ENCODE measurements at places on chromosomes 1 and 21.
A peak's percentile ranks its signal among the peaks of the same experiment; 100 is the strongest.

GRCh38 chr1:31216016-31216415 is 23.7 kb downstream of the NKAIN1 start:
- DNase-seq = no peak

DNA sequence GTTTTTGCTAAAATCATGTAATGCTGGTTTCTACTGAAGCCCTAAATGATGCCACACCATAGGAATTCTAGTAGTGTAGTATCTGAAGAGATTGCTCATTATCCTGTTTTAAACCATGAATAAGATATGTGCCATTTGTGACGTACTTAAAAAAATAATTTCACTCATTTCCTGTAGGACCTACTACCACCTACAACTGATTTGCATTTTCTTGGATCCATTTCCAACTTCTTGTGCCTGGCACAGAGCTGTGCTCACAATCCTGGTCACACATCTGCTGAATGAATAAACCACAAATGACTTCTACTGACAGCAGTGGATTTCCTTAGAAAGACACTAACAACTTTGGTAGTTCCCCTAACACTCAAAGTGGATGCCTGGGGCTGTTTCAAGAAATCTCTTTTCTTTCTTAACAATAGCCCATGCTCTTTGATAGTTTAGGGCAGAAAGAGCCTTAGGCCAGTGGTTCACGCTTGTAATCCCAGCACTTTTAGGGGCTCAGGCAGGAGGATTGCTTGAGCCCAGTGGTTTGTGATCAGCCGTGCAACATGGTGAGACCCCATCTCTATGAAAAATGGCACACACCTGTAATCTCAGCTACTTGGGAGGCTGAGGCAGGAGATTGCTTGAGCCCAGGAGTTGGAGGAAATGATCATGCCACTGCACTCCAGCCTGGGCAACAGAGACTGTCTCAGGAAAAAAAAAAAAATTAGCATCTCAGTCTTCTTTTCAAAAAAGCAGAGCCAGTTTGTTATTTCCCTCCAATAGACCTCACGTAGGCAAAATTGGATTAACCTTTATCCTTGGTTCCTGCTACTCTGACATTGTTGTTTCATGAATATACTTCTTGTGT is 13.0 kb upstream of the BATF3 start:
- no peak for DNase-seq

GRCh38 chr1:179761296-179761695 is 18.2 kb downstream of the FAM163A start:
- DNase-seq = no peak

- no peak for DNase-seq
Observed at GRCh38 chr1:76292418-76293184, 218.1 kb downstream of the ST6GALNAC3 start.

DNA sequence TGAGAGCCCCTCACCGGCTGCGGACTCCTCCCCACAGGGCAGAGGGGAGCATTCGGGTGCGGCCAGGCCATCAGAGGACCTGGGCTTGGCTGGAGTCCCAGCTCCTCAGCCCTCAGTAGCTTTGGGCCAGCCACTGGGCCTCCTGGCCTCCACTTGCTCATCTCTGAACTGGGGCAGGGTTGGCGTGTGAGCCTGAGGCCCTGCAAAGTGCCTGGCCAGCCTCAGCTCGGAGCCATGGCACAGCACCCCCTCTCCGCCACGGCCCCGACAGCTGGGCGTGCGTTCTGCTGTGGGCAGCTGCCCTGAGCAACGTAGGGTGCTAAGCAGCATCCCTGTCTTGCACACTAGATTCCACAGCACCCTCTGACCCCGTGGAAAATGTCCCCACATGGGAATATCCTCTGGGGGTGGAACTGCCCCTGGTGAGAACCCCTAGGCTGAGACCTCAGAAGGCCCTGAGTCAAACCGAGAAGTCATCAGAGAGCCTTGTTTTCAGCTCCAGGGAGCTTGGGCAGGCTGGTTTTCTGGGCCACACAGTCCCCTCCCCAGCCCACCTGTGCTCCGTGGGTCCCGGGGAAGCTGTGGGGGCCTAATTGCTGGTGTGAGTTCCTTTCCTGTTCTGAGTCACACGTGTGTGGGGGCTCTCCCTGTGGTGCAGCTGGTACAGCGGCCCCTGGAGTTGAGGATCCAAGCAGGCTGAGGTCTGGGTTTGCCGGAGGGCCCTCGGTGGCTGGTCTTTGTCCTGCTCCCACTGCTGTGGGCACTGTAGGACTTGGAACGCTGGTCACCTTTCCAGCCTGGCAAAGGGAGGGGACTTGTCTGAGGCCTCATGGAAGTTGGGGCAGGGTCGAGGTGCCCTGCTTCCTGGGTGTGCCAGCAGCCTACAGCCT is 24.5 kb downstream of the TP73 start:
- DNase-seq = no peak

- DNase-seq = no peak
Observed at GRCh38 chr1:85343213-85343611, 66.8 kb upstream of the BCL10 start.

DNA sequence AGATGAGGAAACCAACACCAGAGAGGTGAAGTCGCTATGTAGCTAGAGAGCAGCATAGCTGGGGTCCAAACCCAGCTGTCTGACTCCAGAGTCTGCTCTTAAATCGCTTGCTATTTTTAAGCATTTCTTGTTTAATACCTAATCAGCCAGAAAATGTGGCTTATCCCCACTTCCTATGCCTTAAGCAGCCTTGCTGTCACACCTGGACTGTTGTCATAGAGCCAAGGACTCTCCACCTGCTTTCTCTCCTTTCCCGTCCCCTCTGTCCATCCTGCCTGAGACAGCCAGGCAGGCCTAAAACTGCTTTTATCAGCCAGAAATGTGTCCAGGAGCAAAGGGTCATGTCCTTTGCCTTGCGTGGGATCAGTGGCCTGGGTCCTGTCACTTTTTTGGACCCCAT is 28.3 kb upstream of the EPHA8 start:
- DNase-seq = no peak

DNA sequence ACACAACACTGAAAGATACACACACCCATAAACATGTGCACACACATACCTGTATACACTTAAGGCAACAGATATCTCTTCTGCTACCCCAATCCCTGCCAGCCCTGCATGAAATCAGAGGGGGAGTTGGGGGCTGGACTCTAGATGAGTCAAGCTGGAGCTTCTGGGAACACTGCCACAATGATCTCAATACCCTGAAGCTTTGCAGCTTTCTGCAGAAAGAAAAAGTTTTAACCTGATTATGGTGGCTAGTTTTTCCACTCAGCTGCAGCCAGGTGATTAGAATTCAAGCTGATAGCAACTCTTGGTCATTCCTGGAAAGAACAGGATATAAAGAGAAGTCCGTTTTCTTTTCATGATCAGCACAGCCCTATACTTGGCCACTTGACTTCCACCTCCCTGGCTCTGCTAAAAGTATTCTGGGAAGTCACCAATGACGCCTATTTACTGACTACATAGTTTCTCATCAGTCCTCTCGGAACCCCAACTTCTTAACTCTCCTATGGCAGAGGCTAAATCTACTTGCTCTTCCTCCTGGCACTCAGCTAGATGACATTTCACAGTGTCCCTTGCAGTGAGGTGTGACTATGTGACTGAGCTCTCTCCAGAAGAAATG is 20.7 kb upstream of the DNASE2B start:
- DNase-seq = no peak

- no peak for DNase-seq
Observed at GRCh38 chr1:38865112-38865715, 5.6 kb upstream of the RRAGC start.

GRCh38 chr1:244515680-244516079 is 54.6 kb downstream of the CATSPERE start:
- DNase-seq = no peak

DNA sequence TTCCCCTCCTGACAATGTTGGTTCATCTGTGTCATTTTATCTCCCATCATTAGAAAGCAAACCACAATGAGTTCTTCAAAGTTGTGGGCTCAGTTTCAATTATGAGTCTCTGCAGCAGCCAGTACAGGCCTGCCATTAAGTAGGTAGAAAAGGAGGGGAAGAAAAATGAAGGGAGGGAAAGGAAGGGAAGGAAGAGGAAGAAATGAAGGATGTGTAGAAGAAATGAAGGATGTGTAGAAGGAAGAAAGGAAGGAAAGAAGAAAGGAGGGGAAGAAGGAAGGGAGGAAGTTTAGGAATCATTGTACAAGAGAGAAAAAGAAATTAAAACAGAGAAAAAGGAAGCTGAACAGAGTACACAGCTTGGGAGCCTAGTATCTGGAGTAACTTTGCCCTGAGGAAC is 498.3 kb upstream of the DAB1 start:
- DNase-seq = no peak

DNA sequence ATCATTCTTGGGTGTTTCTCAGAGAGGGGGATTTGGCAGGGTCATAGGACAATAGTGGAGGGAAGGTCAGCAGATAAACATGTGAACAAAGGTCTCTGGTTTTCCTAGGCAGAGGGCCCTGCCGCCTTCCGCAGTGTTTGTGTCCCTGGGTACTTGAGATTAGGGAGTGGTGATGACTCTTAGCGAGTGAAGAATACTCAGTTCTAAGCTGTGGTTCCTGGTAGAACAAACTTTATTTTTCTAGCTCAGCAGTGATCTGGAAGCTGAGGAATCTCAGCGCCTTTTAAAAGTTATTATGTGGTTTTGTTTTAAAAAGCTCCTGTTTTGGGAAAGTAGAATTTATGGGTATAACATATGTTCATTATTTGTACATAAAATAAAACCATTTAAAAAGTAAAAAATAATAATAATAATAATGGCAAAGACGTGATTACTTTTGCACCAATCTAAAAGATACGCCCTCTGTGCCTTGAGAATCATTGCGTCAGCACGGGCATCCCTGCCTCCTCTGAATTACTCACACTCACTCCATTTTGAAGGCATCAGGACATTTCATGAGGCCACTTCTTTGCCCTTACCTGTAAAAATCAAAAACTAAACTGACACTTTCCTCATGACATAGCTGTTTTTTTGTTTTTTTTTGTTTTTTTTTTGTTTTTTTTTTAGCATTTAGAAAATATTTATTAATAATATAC is 29.7 kb upstream of the TNFRSF1B start:
- DNase-seq = no peak

GRCh38 chr1:201171063-201172036 is 17.1 kb upstream of the TMEM9 start:
- peak; percentile 48 for DNase-seq
